ENCODE measurements at places on chromosomes 12 and 14.

- DNase-seq: no peak
Measured at GRCh38 chr12:81520064-81520945, 238.8 kb downstream of the PPFIA2 start.

DNA sequence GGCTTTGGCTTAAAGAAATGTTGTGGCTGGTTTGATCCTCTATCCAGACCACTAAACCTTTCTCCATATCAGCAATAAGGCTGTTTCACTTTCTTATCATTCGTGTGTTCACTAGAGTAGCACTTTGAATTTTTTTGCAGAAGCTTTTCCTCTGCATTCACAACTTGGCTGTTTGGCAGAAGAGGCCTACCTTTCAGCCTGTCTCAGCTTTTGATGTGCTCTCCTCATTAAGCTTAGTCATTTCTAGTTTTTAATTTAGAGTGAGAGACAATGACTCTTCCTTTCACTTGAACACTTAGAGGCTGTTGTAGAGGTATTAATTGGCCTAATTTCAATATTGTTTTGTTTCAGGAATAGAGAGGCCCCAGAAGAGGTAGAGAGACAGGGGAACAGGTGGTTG lies 13.8 kb downstream of the KCNMB4 start:
- no peak for DNase-seq

GRCh38 chr12:70812136-70812535 lies 108.4 kb downstream of the PTPRR start:
- DNase-seq: no peak

DNA sequence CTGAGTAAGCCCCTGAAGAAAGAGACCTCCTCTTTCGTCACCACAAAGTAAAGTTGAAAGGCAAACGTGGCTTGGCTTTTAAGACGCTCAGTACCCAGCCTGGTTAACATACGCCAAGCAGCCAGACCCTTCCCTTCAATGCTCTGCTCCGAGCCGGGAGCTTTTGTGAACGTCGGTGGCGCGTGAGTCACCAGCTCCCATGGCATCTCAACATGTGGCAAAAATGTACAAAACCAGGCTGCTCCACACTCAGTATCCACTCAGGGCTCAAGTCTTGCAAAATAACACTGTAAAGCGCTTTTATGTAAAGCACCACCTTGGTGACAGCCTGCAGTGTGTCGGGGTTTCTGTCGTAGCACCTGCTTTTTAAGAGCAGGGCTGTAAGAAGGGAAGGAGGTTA lies 89.0 kb downstream of the SETD3 start:
- DNase-seq: no peak

DNA sequence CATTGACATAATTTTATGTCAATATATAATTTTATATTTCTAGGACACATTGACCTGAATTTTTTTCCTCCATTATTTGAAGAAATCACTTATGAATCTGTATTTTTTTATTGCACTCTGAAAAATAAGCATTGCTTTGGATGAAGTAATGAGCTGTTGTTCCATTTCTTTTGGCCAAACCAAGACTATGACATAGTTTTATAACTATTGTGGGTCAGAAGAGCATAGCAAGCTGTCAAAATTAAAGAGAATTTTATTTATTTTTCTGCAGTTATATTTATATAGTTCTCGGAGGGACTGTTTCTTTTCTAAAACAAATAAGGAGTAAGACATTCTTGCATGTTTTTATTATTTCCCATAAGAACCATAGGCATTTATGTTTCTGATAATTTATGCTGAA lies 8.5 kb downstream of the C12orf75 start:
- no peak for DNase-seq

DNA sequence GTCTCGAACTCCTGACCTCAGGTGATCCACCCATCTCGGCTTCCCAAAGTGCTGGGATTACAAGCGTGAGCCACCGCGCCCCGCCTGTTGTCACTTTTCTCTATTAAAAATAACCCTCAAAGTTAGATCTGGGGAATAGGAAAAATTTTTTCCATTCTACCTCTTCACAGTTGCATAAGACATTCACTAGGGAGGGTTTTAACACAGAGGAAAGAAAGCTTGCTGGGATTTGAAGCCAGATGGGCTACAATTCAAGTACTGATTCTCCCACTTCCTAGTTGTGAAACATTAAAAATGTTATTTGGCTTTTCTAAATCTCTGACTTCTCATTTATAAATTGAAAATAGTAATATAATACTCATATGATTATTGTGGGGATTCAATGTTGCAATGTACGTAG lies 23.3 kb upstream of the SLC15A5 start:
- no peak for DNase-seq

DNA sequence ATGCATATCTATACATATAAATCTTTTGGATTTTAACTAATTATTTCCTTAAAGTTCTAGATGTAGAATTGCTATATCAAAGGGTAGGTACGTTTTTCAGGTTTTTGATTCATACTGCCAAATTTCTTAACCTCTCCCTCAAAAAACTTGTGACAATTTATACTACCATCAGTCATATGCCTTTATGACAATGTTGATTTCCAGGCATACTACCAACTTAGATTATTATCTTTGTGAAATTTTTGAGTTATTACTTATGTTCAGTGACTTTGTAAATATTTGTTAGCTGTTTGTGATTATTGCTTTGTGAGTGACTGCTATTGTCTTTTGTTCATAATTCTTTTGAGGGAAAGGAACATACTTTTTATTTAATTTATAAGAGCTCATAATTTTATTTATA lies 107.0 kb downstream of the SLC38A6 start:
- DNase-seq: no peak

GRCh38 chr14:20830831-20831230 lies 28.2 kb upstream of the RNASE1 start:
- no peak for DNase-seq

- no peak for DNase-seq
Measured at GRCh38 chr14:72632727-72633126, 261.2 kb downstream of the DPF3 start.

DNA sequence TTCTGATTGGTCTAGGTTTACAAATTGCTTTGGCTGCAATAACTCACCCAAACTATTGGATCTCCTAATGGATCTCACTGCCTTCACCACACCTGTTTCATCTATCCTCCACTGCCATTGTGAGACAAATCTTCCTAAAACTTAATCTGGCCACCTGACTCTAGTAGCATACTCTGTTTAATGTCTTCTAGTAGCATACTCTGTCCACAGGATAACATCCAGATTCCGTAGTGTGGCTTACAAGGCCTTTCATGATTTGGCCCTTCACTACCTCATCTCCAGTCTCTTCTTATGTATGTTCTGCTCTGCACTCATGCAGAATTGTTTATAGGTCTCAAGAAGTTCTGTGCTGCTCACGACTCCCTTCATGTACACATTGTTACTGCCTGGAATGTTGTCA lies 10.0 kb downstream of the HSD17B6 start:
- no peak for DNase-seq

DNA sequence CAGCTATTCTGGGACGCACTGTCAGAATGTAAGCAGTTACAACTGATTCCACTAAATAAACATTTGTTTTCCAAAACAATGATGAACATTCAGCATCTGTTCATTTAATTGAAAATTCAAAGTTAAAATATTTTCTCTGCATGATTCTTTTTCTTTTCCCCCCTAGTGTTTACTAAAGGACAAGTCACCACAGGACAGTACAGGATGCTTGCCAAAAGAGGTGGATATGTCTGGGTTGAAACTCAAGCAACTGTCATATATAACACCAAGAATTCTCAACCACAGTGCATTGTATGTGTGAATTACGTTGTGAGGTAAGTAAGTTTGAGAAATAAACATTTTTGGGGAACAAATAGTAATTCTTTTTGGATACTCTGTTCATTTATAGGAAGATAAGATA lies 28.2 kb upstream of the SNAPC1 start:
- no peak for DNase-seq

DNA sequence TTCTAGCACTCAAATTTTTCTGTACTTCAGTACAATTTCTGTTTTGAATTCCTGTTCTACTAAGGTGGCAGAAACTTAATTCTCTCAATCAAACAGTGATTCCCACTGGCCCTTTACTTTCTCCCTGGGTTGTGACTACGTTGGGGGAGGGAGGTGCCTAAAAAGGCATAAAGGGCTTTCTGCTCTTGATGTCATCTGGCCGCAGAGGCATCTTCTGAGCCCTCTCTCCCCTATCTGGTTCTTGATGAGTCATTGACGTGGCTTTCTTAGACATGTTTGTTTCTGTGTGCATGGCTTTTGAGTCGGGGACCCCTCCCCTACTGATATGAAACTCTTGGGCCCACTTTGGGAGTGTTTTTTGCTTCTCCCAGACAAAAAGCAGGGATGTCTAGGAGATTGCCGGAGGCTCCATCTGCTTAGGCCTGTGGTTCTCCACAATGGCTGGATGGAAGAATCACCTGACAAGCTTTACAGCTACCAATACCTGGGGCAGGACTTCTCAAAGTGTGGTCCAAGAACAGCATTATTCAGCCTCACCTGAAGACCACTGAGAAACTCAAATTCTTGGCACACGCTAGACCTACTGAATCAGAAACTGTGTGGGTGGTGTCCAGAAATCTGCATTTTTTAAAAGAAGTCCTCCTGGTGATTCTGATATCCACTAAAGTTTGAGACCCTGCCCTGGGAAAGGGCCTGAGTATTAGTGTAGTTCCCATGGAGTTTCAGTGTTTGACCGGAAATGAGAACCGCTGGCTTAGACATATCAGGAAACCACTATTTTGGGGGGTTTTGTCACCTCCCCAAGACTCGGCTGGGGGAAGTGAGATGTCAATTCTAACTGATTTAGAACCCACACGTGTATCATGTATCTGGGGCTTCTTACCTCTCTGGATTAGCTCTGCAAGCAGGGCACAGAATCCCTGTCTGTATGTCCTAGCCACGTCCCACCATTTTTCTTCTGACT lies 395.7 kb upstream of the PDE3A start:
- DNase-seq: no peak

DNA sequence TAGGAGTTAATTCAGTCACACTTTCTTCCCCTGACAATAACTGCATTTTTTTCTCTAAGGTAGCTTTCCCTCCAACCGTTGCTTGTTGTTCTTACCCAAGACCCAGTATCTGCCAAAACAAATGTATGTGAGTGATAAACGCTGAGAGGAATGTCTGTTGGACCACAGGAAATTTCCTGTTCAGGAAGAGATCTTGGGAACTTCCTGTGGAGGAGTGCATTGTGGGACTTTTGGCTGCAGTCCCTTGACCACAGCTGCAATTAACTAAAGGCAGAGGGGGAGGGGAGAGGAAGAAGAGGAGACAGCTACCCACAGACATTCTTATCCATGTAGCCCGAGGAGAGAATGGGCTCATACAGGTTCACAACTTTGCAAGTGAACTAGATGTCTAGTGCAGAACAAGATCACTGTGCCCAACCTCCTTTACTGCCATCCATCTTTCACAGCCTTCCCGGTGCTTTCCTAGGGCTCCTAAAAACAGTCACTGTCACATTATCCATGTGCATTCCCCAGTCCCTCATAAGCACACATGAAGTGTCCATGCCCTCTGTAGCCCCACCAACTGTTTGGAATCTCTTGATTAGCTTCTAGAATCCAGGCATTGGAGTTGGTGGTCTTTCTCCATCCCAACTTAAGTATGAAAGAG lies 149.5 kb downstream of the ETV6 start:
- no peak for DNase-seq

GRCh38 chr14:85686908-85687307 lies 157.0 kb downstream of the FLRT2 start:
- no peak for DNase-seq

GRCh38 chr12:71556875-71557274 lies 106.8 kb downstream of the ZFC3H1 start:
- DNase-seq: no peak

GRCh38 chr14:104696671-104697316 lies 7.4 kb downstream of the INF2 start:
- no peak for DNase-seq

DNA sequence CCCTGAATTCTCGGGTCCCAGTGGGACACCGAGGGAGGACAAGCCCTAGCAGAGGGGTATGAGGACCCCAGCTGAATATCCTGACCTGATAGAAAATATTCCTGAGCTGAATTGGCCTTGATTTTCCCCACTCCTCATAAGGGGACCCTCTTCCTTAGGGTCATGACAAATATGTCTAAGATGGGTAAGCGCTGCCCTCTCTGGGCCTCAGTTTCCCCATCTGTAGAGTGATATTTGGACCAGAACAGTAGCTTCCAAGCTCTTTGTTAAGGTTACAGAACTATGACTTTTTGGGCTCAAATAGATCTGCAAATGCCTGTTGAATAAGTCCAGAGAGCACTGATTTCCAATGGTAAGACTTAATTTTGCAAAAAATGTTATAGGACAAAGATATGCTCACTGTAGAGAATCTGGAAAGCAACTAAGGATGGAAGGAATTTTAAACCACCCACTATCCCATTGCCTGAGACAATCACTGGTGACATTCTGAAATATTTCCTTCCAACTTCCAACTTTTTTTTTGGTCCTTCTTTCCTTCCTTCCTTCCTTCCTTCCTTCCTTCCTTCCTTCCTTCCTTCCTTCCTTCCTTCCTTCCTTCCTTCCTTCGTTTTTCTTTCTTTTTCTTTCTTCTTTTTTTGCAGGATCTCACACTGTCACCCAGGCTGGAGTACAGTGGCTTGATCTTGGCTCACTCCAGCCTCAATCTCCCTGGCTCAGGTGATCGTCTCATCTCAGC lies 32.0 kb downstream of the MYL2 start:
- no peak for DNase-seq

DNA sequence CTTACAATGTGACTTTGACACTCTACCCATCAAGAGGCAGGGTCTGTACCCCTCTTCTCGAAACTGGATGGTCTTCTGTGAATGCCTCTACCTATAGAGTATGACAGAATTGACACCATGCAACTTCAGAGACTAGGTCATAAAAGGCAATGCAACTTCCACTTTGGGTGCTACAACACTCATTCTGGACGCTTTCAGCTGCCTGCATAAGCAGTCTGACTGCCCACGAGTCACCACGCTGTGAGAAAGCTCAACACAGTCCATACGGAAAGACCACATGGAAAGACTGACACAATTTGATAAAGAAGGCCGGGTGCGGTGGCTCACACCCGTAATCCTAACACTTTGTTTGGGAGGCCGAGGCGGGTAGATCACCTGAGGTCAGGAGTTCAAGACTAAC lies 14.9 kb downstream of the SLC7A7 start:
- no peak for DNase-seq

GRCh38 chr12:45296046-45296586 lies 80.2 kb downstream of the ANO6 start:
- no peak for DNase-seq

GRCh38 chr12:8629486-8630033 lies 16.9 kb upstream of the AICDA start:
- no peak for DNase-seq

DNA sequence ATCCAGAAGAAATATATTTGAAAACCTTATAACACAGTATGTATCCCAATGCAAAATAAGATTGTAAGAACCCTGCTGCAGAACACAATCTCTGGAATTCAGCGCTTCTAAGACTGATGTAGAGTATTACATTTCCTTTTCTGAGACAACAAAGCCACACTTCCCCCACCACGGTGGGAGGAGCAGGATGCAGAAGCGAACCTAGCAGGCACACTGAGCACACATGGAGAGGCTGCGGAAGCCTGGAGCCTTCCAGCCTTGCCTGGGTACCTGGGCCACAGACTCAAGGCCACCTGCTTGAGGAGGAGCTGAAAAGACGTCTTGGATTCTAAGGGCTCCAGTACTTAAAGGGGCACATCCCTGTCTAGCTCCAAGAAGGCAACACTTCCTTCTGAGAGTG lies 46.4 kb downstream of the TCHP start:
- no peak for DNase-seq

All from globus pallidus (tissue), 1 donor.